ENCODE measurements at places on chromosomes 7 and 10.

- DNase-seq, result no peak
Measured at GRCh38 chr7:44224080-44224973, 23.5 kb downstream of the YKT6 start.

DNA sequence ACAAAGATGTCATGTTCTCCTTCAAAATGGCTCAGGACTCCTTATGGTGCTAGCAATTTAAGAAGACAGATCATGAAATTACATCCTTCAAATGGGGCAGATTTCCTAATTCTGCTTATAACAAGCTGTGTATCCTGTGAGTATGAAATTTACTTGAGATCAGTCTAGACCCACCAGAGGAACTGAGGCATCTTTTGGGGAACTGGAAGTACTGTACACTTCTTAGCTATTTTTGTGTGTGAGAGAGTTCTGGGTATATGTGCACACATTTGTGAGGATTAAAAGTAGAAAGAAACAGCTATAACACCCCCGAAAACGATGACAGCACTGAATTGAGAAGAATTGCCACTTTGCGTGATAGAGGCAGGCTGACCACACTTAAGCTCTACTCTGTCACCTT lies 187.0 kb upstream of the CCDC6 start:
- no peak for DNase-seq

- DNase-seq, result no peak
Measured at GRCh38 chr7:142908921-142909890, 23.7 kb upstream of the TRPV6 start.

DNA sequence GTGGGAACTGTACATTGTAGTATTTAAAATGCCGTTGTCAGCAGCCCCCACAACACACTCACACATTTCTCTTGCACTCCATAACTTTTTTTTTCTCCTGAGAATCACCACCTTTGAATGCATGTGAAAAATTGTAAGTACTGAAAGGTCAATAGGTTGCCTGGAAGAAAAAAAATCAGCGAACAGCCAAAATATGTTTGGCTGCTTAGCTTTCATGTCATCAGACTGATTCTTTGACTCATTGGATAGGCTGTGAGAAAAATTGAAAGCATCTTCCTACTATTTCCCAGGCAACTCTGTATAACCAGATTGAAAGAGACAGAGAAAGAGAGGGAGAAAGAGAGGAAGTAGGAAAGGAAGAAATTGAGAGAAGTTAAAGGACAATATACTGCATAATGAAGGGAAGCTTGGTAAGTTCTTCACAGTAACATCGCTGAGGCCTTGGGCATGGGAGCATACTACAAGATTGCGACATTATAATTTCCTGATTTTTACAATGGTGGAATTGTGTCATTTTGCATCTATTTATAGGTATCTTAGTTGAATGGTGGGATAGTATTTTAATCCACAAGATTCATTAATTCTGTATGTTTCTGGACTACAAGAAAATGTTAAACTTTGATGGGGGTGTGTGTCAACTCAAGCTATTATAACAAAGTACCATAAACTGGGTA lies 249.3 kb upstream of the KCND2 start:
- no peak for DNase-seq

DNA sequence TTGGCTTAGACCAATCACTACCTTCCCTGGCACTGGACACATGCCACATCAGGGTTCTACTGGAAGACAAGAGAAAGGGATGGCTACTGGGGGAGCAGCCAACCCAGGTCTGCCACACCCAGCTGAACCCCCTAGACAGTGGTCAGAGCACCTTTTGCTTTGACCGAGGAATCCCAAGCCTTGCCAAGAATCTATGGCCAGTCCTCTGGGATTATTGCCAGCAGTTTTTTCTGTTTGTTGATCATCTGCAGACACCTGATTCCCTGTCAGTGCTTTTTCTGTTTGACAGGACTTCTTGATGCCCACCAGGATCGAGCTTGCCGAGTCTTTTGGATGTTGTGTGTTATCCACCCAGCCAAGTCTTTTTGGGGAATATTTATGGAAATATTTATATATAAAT lies 476.2 kb upstream of the GALNT17 start:
- no peak for DNase-seq

DNA sequence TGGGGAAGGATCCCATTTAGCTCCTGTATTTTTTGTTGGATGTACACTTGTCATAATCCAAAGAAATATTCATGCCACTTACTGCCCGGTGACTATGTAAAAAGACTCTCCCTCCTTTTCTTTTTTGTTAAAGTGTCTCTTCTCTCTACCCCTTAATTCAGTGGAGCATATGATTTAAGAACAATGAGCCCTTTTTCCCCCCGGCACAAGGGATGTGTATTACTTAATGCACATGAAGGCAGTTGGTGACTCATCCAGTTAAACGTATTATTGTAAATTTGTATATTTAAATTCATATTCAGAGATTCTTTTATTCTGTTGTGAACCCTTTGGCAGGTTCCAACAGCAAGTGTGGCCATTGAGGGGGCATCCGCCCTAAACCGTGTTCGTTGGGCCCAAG lies 241.9 kb downstream of the SLC25A13 start:
- DNase-seq, result no peak

GRCh38 chr10:35136263-35136815 lies 9.7 kb downstream of the CREM start:
- DNase-seq, result no peak

DNA sequence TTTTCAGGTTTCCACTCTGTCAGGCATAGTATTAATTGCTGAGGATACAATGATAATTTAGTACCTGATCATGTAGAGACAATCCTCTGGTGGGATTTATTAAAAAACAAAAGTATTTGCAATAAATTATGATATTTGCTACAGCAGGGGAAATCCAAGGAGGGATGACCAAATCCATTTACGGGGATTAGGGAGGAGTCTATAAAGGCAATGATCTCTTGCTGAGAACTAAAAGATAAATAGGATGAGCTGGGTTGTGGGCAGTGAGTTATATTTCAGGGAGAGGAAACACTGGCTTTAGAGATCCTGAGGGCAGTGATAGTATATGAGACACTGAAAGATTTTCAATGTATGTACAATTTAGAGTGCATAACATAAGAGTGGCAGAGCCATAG lies 305.5 kb downstream of the GPR37 start:
- DNase-seq, result no peak

Measured in CD4-positive, alpha-beta T cell treated with Interleukin-6 for 4 hours (primary cell).